ENCODE measurements at places on chromosomes 12 and 14. TPM values are rescaled to one million over a fixed set of nuclear protein-coding genes. Genes with fewer than 3 reads are reported as not detected.
A peak's percentile ranks its signal among the peaks of the same experiment; 100 is the strongest.

The CBLN3 gene
- 1.5 TPM for polyA plus RNA-seq

DNA sequence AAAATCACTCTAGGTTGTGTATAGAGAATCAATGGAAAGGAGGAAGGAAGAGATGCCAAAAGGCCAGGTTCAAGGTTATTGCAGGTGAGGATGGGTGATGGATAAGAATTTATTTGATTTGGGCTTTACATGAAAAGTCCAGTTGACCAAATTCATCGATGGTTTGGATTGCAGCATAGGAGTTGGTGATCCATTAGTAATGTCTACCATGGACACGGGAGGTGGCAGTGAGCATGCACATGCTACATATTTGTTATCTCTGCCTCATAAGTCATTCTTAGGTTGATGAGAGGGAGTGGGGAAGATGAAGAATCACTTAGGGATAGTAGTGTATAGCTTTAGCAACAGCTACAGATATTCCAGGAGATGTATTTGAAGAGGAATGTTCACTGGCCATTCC, 211.4 kb downstream of the PHETA1 start:
- no peak for DNase-seq

- DNase-seq = no peak
These were observed 123.2 kb downstream of the LMO3 start for GRCh38 chr12:16482726-16483125.

- DNase-seq = no peak
These were observed 14.4 kb upstream of the HIP1R start for GRCh38 chr12:122820838-122821271.

GRCh38 chr12:111405859-111406473, at the start of gene SH2B3:
Gene SH2B3, plus strand, starts transcription at chr12:111405923. Its CDS starts 12,223 bp downstream, at chr12:111418146.
- DNase-seq = no peak

The ASCL1 gene
- polyA plus RNA-seq = not detected

GRCh38 chr12:105485921-105486320, 155.4 kb downstream of the C12orf75 start:
- no peak for DNase-seq

The OR4E2 gene
- not detected for polyA plus RNA-seq

GRCh38 chr14:28247491-28247890, 519.1 kb upstream of the FOXG1 start:
- DNase-seq = no peak

DNA sequence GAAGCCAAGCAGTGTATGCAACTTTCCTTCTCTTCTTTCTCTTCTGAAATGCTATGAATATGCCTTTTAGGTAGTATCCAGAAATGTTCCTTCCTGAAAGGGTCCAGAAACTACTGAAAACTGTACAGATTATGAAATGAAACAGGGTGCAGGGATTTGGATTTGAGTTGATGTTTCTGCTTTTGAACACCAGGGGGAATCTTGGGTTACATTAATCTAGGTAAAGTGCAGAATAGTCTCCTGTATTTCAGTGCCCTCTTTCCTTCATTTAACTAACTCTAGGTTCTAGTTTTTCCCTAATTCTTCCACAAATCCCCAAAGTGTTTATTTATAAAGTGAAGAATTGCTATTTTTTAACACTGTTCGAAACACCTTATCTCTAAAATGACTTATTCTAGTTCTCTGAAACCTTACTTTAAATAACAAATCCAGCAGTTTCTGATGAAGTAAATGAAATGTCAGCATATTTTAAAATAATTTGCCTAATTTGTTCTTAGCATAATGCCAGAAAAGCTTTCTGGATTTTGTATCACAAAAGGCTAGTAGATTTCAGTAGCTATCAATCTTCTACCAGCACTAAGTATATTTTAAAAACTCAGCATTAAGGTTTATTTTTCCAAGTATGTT, 111.9 kb downstream of the LRRK2 start:
- DNase-seq = peak; percentile 57

GRCh38 chr14:101123618-101124510, 220.3 kb upstream of the RTL1 start:
- DNase-seq = no peak

Measured in A549 (cell line).